ENCODE measurements at places on chromosomes 6 and 20.

- DNase-seq, result no peak
These were observed 637.6 kb downstream of the RNF144B start for GRCh38 chr6:19024737-19025136.

DNA sequence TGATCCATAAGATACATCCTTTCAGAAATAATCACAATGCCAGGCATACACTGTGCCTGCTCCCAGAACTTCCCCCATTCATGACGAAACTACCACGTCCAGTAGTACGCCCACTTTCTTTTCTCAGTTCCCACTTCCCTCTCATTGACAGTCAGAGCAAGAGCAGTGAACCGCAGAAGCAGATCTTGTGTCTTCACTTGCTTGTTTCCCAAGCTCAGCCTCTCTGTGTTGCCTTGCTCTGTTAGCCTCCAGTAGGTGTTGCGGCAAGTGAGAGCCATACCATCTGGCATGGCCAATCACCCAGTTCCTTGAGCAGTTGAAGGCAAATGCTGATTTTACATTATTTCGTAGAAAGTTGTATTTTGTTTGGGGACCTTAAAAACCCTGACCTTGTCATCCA is 11.7 kb downstream of the UST start:
- DNase-seq, result no peak

DNA sequence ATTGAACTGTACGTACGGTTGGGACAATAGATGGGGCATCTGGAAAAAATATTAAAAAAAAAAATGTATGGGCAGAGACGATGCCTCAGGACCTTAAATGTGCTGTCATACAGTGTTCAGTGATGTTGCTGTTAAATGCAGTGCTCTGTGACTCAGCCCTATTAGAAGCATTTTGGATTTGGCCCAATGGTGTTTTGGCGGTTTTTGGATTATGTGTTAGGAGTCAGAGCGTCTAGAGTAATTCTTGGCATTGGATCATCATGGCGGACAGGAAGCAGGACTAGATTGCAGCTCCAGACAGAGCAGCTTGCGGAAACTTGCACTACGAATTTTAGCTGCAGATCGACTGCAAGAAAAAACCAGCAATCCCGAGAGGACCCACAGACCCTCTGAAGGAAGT is 280.0 kb downstream of the SOX4 start:
- DNase-seq, result no peak

DNA sequence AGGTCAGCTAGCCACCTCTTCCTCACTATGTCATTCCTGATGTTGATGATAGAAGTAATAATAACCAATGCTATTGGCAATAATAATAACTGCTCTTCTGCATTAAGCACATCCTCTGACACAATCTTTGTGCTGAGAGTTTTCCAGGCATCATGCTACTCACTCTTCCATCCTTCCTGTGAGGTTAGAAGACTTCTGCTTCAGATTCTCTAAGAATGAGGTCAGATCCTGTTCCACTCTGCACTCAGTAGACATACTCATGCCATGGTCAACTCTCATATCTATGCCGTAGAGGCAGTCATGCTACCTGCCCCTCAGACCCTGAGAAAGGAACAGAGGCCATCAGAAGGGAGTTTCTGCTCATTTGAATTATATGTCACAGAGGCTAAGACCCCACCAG is 98.1 kb upstream of the TOP1 start:
- DNase-seq, result no peak

DNA sequence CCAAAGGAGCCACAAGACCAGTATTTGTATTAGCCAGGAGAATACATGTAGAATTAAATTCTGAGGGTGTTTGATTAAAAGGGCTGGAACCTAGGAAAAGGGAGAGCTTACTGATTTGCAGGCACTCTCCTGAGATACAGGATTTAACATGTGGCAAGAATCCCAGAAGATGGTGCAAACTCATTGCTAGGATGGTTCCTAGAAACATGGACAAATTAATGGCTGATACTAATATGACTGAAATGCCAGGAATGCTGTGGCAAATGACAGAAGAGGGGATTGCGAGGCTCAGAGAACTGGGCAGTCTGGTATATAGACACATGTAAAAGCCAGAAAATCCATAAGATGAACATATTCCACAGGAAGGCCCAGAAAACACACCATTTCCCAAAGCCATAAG is 118.1 kb downstream of the RWDD2A start:
- DNase-seq, result no peak

Measured in stimulated activated CD8-positive, alpha-beta memory T cell treated with anti-CD3 and anti-CD28 coated beads, Interleukin-7, amount 100 ng/mL, for 4 hours (primary cell).